Chondrocyte (in vitro differentiated cells): ENCODE measurements at places on chromosomes 11 and 22. TPM values are rescaled to one million over a fixed set of nuclear protein-coding genes. Genes with fewer than 3 reads are reported as not detected.

DNA sequence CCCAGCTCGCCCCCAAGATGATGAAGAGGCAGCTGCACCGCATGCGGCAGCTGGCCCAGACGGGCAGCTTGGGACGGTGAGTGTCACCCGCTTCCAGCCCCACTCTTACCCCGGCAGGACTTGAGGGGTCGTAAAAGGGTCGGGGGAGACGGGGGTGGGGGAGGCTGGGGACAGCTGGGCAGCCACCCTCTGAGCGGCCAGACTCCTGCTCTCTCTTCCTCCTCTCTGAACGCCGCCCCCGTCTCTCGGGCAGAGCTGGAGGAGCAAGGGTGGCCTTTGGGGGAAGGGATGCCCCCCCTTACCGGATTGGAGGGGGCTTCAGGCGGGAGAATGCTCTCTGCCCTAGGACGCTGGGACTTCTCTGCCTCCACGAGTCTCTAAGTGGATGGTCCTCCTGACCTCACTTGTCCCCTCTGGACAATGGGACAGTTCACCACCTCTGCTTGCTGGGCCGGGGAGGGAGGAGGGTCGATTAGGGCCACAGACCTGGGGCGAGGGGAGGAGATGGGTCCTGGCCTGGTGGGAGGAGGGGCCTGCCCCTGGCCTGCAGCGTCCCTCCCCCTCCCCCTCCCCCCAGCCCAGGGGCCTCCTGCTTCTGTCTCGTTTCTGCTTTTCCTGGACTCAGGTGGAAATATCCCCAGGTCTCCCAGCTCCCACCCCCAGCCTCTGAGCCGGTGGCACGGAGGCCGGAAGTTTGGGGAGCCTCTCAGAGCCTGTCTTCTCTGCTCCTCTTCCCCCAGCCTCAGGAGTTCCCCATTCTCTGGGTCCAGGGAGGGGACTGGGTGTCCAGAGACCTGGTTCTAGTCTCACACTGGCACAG, 512 bp downstream of the SH3BP1 start:
- peak overlapping the region; percentile 64 for H3K4me3 ChIP-seq
- no peaks in the 10 kb centered on the region for H3K27me3 ChIP-seq

RAG2 gene
- not detected in 3 replicates for total RNA-seq

DNA sequence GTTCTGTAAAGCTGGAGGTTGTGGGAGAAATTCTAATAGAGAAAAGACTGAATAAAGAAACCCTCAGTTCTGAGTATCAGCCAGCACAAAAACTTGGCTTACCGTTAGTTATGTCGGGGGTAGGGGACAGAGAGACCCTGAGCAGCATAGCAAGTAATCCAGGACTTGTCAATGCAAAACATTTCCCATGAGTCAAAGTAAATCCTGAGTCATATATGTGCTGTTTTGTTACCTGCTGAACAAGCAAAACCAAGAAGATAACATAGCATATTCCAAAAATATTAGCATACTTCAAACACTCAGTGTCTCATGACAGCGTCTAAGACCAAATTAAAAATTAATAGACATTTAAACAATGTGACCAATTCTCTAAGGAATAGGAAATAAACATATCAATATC, 75.1 kb upstream of the LUZP2 start:
- no peaks in the 10 kb centered on the region for H3K36me3 ChIP-seq
- no peak overlapping the region for H3K4me3 ChIP-seq
- no peak for DNase-seq
- peak overlapping the region; percentile 58 for H3K27ac ChIP-seq

POU2AF2 gene
- total RNA-seq = not detected in 3 replicates

OR51B5 gene
- 0.20 TPM in 1 of 3 replicates, not detected in the others for total RNA-seq

DNA sequence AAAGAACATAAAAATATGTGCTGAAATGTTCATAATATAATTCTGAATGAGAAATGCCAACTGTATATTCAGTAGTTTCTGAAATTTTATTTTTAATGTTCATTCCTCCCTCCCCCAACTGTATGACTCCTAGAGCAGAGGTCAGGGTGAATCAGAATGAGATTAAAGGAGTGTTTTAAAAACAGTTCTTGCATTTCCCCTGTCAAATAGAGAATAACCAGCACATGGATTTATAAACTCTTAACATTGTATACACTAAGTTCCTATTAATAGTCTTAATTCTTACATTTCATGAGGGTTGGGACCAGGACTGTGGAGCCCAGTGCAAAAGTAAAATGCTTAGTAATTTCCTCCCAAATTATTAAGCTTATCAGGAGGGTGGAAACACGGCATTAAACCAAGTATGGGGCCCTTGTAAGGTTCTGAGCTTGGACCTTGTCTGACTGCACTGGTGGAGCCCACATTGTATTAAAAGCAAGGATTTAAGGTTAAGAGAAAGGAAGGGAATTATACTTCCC, 474.6 kb upstream of the RAG2 start:
- H3K27ac ChIP-seq = no peak overlapping the region
- H3K4me3 ChIP-seq = no peak overlapping the region
- H3K4me1 ChIP-seq = no peaks in the 10 kb centered on the region

GRCh38 chr22:50418624-50419023, 56.2 kb downstream of the SBF1 start:
- DNase-seq = no peak
- H3K4me1 ChIP-seq = no peaks in the 10 kb centered on the region
- H3K36me3 ChIP-seq = peaks cover 29% of the 10 kb centered on the region
- H3K27me3 ChIP-seq = no peaks in the 10 kb centered on the region
- no peak overlapping the region for H3K4me3 ChIP-seq
- no peak overlapping the region for H3K27ac ChIP-seq

TRIM29 gene
- not detected in 3 replicates for total RNA-seq

DNA sequence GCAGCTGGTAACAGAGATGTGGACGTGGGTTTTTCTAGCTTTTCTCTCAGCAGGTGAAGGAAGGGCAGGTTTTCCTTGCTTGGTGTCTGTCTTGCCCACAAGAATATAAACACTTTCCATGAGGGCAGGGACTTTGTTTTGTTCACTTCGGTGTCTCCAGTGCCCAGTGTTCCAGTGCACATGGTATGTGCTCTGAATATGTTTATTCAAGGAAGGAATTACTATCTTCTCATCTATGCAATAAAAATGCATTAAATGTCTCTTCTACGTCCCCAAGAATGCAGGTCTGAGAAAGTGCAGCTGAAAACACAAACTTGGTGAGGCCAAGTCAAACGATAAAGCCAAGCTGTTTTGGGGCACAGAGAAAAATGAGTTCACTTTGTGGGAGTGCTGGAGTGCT, 56.3 kb upstream of the PLET1 start:
- no peaks in the 10 kb centered on the region for H3K27me3 ChIP-seq
- H3K27ac ChIP-seq = peak overlapping the region; percentile 94
- H3K4me3 ChIP-seq = no peak overlapping the region
- H3K4me1 ChIP-seq = peaks cover 64% of the 10 kb centered on the region

DNA sequence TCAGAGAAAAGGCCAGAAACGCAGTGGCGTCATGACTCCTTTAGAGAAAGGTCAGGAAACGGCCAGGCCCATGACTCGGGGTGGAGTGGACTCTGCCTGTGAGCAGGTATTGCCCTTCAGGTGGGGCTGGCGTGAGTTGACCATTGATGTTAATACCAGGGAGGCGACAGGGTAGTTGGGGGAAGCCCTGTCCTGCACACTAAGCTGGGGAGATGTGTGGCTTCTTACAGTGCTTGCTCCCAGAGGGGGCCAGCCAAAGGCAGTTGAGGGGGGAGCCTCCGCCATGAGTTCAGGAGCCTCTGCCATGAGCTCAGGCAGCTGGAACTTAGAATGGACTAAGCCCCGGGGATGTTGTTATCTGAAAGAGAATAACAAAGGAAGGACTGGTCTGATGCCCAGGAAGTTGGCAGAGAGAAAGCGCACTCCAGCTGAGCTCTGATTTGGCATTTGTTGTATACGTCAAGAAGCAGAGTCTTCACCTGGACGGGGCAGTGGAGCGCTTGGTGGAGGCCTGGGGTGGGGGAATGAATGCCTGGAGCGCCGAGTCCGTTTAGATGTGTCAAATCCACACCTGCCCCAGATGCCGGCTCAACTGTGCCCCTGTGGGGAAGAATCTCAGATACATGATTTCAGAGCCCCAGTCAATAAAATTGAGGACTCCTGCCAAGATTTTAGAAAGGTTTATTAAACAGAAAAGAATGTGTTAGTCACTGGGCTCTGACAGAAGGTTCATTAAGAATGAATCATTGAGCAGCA, 222.5 kb downstream of the TBC1D22A start:
- peak overlapping the region; percentile 55 for H3K27ac ChIP-seq
- H3K27me3 ChIP-seq = no peaks in the 10 kb centered on the region
- peaks cover 12% of the 10 kb centered on the region for H3K36me3 ChIP-seq
- H3K4me3 ChIP-seq = no peak overlapping the region
- no peak for DNase-seq
- H3K4me1 ChIP-seq = peaks cover 15% of the 10 kb centered on the region

ARL14EP gene
- total RNA-seq = 15.9 to 22.8 TPM (median 18.0 TPM) in 3 replicates

MYRF gene
- 1.6 to 1.7 TPM in 2 of 3 replicates, not detected in the other for total RNA-seq

SLC15A3 gene
- total RNA-seq = 0.54 to 1.6 TPM (median 0.62 TPM) in 3 replicates

GRCh38 chr22:23467721-23468294, 112.3 kb downstream of the IGLL1 start:
- no peaks in the 10 kb centered on the region for H3K36me3 ChIP-seq
- no peak overlapping the region for H3K27ac ChIP-seq
- DNase-seq = no peak
- no peak overlapping the region for H3K4me3 ChIP-seq
- peaks cover 4% of the 10 kb centered on the region for H3K4me1 ChIP-seq

GRCh38 chr11:26011474-26011873, 320.5 kb upstream of the ANO3 start:
- H3K4me3 ChIP-seq = no peak overlapping the region
- H3K4me1 ChIP-seq = no peaks in the 10 kb centered on the region
- H3K27ac ChIP-seq = no peak overlapping the region
- DNase-seq = no peak

BAIAP2L2 gene
- 0.21 to 0.42 TPM in 2 of 3 replicates, not detected in the other for total RNA-seq

CHRM4 gene
- total RNA-seq = 0.38 to 0.42 TPM in 2 of 3 replicates, not detected in the other

GRCh38 chr22:42996646-42997365, 18.1 kb downstream of the PACSIN2 start:
- H3K27ac ChIP-seq = peak overlapping the region; percentile 63
- DNase-seq = no peak
- H3K4me1 ChIP-seq = peaks cover 81% of the 10 kb centered on the region
- H3K27me3 ChIP-seq = no peaks in the 10 kb centered on the region
- H3K4me3 ChIP-seq = no peak overlapping the region

- H3K4me3 ChIP-seq = peak overlapping the region; percentile 72
- H3K4me1 ChIP-seq = peaks cover 5% of the 10 kb centered on the region
- H3K27me3 ChIP-seq = no peaks in the 10 kb centered on the region
- H3K36me3 ChIP-seq = no peaks in the 10 kb centered on the region
- peak; percentile 74 for DNase-seq
Observed at GRCh38 chr11:67628710-67629385, 889 bp downstream of the NUDT8 start.

IL17REL gene
- total RNA-seq = 0.17 to 0.23 TPM in 2 of 3 replicates, not detected in the other

DNA sequence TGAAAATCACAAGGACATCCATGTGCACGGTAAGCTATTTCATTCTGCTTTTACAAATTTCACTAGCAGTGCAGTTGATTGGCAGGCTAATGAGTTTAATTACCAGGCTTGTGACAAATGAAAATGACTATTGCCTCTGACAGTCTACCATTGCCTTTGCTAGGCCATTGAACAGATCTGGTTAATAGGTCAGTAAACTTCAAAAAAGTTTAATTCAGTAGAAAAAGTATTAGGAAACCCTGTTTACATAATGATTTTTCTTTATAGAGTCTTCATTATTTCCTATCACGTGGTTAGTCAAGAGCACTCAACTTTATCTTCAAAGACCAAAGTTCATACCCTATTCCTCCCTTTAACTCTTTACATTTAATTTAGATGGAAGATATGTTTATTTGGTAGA, 77.0 kb downstream of the PRMT3 start:
- no peaks in the 10 kb centered on the region for H3K27me3 ChIP-seq
- no peak for DNase-seq
- H3K4me1 ChIP-seq = peaks cover 13% of the 10 kb centered on the region
- no peak overlapping the region for H3K4me3 ChIP-seq
- H3K36me3 ChIP-seq = peaks cover 9% of the 10 kb centered on the region
- no peak overlapping the region for H3K27ac ChIP-seq

DNA sequence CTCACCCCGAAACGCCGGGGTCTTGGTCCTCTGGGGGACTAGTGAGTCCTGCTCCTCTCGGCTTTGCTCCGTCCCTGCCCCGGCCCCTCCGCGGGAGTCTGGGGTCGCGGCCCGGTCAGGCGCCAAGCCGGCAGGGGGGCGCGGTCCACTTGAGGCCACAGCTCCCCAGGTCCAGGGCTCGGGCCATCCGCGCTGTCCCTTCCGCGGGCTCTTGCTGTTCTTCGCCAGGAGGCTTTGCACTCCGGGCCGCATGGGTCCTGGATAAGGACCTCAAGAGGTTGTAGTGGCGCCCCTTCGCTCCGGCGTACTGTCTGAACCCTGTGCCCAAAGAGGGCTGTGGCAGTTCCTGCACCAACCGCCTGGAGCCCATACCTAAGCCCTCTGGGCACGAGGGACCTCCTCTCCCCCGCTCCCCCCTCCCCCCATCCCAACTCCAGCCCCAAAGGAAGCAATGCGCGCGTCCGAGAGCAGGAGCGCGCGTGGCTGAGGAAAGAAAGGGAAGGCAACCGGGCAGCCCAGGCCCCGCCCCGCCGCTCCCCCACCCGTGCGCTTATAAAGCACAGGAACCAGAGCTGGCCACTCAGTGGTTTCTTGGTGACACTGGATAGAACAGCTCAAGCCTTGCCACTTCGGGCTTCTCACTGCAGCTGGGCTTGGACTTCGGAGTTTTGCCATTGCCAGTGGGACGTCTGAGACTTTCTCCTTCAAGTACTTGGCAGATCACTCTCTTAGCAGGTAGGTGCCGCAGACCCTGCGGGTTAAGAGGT, at the start of gene ADM:
Gene ADM, plus strand, starts transcription at position 579 of the 767 bp plus-strand sequence. CDS start 628 bp downstream, outside the sequence.
- H3K4me3 ChIP-seq = peak within 1 kb of the TSS; percentile 99
- H3K27me3 ChIP-seq = no peaks in the 10 kb centered on the region
- H3K36me3 ChIP-seq = peaks cover 9% of the 10 kb centered on the region

- no peak for DNase-seq
- no peak overlapping the region for H3K4me3 ChIP-seq
- no peaks in the 10 kb centered on the region for H3K36me3 ChIP-seq
- no peaks in the 10 kb centered on the region for H3K27me3 ChIP-seq
Observed at GRCh38 chr22:42442748-42443147, 10.5 kb upstream of the NFAM1 start.

DNA sequence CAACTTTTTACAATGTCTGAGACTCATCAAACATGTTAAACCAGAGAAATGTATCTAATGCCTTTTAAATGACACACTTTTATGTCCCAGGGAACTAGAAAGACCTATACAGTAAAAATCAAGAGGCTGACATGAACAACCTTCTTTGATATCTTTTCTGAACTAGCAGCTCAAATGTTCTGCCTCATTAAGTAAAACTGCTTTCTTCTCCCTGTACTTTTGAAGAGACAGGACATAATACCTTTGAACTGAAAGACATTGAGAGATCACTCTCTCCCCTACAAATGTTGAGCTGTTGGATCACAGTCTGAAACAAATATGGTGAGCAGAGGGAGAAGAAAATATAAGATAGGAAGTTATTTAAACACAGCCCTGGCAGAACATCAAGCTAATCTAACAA, 123.0 kb downstream of the FAM181B start:
- H3K36me3 ChIP-seq = no peaks in the 10 kb centered on the region
- peaks cover 29% of the 10 kb centered on the region for H3K27me3 ChIP-seq
- no peak overlapping the region for H3K27ac ChIP-seq
- no peak for DNase-seq
- no peak overlapping the region for H3K4me3 ChIP-seq
